ENCODE measurements at places on chromosomes 16 and 17. TPM values are rescaled to one million over a fixed set of nuclear protein-coding genes. Genes with fewer than 3 reads are reported as not detected.

Gene ERN2
- total RNA-seq: 0.20 TPM

Gene VPS4A
- total RNA-seq: 24.6 TPM

Gene SLC16A5
- total RNA-seq: 4.2 TPM

Gene ZNF597
- total RNA-seq: 2.0 TPM

Gene DYNLRB2
- total RNA-seq: 3.2 TPM

Gene NPIPB9
- total RNA-seq: not detected
